ENCODE measurements at places on chromosomes 4 and X.

DNA sequence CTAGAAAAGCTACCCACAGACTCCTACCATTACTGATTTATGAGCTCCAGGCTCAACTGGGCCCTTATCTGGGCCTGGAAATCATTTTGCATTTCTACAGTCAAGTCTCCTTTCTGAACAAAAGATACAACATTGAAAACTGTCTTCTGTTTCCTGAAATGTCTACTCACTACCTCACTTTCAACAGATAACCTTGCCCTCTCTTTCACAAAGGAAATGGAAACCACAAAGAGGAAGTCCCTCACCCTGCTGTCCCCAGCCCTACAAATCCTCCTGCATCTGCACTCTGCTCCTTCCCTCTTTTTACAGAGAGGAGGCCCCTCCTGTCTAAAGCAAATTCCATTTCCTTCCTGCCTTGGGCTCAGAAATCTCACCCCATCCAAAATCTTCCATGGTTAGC is 24.8 kb upstream of the CYBB start:
- DNase-seq: no peak

- DNase-seq: no peak
Measured at GRCh38 chr4:165199286-165199685, 8.1 kb upstream of the KLHL2 start.

DNA sequence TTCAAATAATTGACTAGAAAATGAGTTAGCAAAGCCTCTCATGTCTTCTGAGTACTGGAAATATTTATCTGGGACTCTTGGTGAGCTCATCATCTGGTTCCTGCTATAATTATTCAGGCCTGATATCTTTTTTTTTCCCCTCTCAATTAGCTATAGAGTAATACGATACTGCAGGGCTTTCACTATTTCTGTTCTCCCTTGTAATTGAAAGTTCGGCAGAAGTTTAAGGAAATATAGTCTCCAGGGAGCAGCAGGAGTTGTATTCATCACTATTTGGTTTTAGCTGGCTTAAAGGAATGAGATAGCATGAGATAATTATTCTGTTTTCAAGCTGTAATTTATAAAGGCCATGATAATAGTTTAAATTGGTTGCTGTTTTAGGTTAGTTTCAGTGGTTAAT is 378.6 kb upstream of the EPHA5 start:
- DNase-seq: no peak

- no peak for DNase-seq
Measured at GRCh38 chr4:112288455-112288854, 2.8 kb upstream of the TIFA start.
